ENCODE measurements at places on chromosomes 6 and 20.

DNA sequence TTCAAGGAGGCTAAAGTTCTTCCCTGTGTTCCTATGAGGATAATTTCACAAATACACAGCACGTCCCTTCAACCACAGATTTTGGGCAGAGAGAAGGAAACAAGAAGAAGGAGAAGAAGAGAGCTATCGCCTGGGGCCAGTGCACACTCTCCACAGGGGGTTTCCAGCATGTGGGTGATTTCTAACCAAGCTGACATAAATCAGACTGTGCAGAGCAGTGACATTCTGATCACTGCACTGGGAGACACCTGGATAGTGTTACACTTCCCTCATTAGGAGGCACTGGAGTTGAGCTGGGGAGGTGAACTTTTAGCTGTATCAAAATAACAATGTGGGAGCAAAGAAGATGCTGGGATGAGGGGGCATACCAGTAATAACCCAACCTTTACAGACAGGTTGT lies 71.8 kb upstream of the CENPW start:
- DNase-seq = no peak

- DNase-seq = peak; percentile 24
Measured at GRCh38 chr6:107491760-107492660, 2.1 kb downstream of the SOBP start.

DNA sequence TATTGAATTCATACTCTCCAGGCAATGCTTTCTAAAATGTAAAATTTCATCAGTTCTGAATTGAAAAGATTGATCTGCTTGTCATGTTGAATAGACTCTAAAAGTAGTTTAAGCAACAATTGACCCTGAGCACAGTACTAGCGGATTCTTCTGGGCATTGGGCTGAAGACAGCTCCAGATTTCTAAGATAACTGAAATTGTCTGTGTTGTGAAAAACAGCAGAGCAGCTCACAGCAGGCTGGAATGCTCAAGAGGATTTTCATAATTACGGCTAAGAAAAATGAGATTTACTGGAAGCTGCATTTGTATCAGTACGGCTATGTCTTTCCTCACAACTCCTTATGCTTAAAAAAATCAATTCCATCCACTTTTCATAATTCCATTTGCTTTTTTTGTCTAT lies 373.7 kb downstream of the HACE1 start:
- DNase-seq = no peak

DNA sequence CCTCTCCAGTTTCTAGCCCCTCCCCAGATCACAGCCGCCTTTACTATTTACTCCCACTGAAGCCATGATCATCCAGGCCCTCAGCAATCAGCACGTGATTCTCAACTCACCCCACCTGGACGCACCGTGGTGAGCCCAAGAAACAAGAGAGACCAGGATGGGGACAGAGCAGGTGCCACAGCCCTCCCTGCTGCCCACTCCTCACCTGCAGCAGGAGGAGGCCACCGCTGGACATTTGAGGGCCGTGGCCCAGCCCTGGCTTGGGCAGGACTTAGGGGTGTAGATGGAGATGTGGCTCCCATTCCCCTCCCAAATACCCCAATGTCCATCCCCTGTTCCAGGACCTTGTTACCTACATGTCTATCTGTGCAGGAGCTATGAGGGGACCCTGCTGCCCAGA lies 20.3 kb downstream of the HLA-F start:
- DNase-seq = no peak

GRCh38 chr6:168555618-168556273 lies 114.8 kb downstream of the SMOC2 start:
- no peak for DNase-seq

- no peak for DNase-seq
Measured at GRCh38 chr6:35477551-35478179, 9.5 kb downstream of the RPL10A start.

DNA sequence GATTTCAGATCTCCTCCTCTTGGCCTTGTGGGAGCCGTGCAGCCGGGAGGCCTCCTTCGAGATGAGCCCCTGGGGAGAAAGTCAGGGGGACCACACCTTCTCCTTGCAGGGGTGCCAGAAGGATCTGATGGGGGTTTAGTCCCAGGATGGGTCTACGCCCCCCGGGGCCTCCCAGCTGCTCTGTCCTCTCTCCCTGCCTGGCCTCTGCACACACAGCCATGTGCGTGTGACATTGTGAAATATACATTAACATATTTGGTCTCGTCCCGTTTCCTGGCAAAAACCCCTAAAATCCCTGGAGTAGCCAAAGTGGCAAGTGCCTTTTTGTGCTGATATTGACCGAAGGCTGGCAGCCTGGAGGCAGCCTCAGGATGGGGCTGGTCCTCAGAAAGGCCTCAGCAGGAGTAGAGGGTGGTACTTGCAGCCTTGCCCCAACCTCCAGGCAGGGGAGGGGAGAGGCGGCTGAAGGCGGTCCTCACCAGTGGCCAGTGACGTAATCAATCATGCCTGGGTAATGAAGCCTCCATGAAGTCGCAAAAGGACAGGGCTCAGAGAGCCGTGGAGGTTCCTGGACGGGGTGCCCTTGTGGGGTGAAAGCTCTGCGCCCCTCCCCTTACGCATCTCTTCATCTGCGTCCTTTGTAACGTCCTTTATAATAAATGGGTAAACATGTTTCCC lies 5.1 kb upstream of the HELZ2 start:
- no peak for DNase-seq

GRCh38 chr6:107654764-107655163 lies 164.8 kb downstream of the SOBP start:
- DNase-seq = no peak

DNA sequence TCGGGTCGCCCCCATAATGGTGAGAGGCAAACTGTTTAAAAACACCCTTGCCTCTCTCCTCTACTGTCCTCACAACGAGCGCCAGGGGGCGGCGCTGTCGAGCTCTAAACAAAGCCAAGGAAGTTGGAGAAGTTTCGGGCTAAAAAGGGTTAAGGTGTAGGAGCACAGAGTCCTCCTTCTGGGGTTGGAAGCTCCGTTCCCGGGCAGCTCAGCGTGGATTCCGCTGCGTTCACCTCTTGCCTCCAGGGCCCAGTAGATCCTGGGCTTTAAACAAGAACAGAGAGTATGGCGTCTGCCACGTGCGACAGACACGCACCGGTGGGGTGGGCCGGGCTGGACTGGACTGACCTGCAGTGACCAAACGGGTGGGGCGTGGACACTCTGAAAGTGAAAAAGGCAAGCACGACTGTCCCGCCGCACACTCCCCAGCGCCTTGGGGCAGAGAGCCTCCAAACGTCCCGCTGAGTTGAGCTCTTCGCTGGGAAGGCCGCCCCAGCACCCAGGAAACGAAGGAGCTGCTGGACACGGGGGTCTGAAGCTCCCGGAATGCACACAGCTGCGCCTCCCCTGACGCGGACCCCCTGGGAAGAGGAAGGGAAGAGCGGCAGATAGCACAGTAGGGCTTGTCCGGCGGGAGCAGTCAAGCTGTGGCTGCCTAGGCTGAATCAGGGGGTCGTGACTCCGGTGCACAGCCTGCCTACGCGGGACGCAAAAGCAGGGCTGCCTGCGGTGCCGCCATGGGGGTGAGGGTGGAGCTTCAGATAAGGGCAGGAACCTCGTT lies 1.6 kb upstream of the THBD start:
- no peak for DNase-seq

DNA sequence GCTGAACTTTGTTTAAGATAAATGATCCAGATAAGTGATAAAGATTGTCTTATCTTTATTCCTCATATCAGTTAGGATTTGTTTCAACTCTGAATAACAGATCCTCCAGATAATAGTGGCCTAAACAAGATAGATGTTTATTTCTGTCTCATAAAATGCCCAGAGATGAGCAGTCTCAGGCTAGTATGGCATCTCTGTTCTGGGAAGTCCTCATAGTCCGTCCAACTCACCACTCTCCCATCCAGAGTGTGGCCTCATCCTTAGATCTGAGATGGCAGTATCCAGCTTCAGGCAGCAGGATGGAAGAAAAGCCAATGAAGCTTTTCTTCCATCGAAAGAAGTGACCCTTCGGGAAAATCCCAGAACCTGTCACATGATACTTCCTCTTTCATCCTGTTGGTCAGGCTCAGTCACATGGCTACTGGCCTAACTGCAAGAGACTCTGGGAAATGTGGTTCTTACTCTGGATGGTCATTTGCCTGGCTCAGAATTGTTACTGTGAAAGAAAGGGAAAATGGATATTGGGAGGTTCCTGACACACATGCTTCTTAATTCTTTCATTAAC lies 29.4 kb upstream of the TAGAP start:
- DNase-seq = no peak

GRCh38 chr6:80316686-80317231 lies 210.3 kb downstream of the BCKDHB start:
- peak; percentile 6 for DNase-seq

DNA sequence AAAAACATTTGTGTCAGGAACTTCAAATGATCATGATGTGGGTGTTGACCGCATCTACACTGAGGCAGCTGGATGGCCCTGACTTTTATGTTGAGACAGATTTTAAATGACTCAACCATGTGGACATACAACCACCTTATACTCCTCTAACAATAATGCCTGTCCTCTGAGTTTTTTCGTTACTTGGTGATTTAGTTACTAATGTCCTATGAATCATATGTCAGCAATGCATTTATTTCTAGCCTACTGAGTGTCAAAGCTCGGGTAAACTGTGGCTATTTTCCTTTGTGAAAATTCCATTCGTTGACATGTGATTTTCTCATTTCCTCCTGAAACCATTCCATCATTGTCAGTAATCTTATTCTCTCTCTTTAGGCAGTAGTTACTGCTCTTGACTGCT lies 38.9 kb upstream of the NKX2-4 start:
- DNase-seq = no peak

DNA sequence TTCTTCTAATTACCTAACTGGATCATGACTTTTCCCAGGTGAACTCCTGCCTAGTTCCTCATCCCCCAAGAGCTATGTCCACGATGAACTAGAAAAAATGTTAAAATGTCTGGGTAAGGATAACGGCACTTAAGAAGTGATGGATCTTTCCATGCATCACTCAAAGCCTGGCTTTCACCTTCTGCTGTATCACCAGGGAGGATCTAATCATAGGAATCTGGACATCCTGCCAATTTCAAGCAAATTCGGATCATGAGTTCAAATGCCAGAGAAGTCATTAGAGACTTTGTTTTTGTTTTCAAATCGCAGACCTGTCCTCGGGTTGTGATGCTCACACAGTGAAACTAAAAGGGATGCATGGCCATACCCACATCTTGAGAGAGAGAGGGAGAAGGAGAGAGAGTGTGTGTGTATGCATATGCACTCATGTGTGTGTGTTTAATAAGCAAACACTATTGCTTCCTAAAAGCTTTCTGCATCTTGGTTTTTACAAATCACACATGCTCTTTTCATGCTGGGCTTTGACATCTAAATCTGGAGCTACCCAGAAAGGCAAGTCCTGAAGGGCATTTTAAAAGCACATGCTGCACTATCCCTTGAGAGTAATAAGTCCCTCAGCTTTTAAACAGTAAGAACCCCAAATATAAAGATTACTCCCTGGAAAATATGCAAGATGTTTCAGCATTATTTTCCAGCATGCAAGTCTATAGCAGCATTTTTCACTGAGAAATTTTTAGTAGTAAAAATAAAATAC lies 524.6 kb upstream of the NOX3 start:
- DNase-seq = no peak

GRCh38 chr20:62258499-62259293 lies 20.4 kb downstream of the OSBPL2 start:
- no peak for DNase-seq

DNA sequence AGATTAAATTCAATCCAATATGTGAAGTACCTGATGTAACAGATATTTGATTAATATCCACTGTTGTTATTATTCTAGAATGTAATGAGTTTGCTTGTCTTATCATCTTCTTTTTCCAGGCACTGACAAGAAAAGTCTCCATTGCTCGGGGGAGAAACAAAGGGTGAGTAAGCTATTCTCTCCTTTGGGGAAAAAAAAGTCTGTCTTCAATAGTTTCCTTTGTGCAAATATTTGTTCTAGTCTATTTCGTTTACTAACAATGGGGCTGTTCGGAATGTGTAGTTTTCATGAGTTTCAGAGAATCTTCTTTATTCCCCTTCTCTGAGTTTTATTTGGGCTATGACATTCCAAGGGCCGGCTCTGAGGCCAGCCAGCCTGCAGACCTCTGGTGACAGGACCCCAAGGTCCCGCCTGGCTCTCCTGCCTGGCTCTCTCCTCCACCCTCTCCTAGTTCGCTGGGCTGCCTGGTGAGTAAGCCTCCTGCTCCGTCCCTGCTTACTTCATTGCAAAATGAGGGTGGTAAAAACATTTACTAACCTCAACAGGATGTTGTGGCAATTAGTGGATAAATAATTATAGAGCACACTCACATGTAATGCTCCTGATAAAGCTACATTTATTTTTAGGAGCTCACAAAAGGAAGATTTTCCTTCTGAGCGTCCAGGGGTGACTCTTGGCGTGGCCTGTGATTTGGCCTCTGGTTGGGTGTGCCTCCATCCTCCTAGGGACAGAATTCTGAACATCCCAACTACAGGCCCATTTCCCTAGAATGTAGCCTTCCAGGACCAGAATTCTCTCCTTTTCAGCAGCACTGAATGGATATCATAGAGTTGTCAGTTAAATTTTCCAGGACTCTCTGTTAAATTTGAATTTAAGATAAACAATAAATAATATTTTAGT lies 43.1 kb upstream of the SNX9 start:
- no peak for DNase-seq

DNA sequence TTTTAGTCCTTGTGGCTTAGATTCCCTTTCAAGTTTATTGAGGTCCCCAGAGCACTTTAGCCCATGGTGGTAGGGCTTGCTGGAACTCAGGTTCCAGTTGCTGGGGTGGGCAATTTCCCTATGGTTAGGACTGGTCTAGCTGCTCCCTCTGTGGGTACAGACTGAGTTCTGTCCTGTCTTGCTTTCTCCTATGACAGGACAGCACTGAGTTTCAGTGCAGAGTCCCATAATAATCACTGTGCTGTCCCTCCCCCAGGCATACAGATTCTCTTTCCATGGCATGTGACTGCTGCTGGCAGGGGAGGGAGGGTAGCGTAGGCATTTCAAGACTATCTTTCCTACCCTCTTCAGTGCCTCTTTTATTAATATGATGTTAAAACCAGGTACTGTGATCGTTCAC lies 17.1 kb upstream of the ERVFRD-1 start:
- no peak for DNase-seq

- DNase-seq = no peak
Measured at GRCh38 chr6:53336070-53336469, 12.7 kb downstream of the ELOVL5 start.

GRCh38 chr20:55057779-55058415 lies 582.5 kb downstream of the DOK5 start:
- DNase-seq = no peak

GRCh38 chr20:50153500-50154377 lies at the start of gene PEDS1:
PEDS1 (minus strand) TSS chr20:50153723; CDS start chr20:50153637, 86 bp downstream.
- peak; percentile 90 for DNase-seq

GRCh38 chr20:53773792-53774401 lies 180.3 kb upstream of the ZNF217 start:
- no peak for DNase-seq

- DNase-seq = no peak
Measured at GRCh38 chr20:42123981-42124473, 505.9 kb upstream of the CHD6 start.

GRCh38 chr6:106162921-106163320 lies 76.8 kb downstream of the PRDM1 start:
- no peak for DNase-seq

DNA sequence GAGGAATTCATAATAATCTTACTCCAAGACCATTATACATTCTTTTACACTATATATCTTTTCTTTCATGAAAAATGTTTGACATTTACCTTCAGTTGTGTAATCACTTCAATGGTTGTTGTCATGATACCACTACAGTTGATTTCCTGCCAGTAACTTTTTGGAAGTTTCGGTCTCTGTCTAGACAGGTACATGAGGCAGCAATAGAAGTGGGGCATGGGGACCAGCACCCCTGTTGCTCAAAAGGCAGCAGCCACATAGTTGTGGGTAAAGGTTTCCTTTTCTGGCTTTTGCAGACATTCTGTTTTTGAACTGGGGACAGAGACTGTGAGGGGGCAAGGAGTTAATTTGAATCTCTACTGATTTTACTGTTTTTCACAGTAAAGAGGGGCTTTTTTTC lies 14.1 kb downstream of the SAMD5 start:
- no peak for DNase-seq

All from NCI-H446 (cell line).